ENCODE measurements at places on chromosomes 6 and 20.
A peak's percentile ranks its signal among the peaks of the same experiment; 100 is the strongest.

- DNase-seq: no peak
Measured at GRCh38 chr20:54713727-54714126, 238.3 kb downstream of the DOK5 start.

DNA sequence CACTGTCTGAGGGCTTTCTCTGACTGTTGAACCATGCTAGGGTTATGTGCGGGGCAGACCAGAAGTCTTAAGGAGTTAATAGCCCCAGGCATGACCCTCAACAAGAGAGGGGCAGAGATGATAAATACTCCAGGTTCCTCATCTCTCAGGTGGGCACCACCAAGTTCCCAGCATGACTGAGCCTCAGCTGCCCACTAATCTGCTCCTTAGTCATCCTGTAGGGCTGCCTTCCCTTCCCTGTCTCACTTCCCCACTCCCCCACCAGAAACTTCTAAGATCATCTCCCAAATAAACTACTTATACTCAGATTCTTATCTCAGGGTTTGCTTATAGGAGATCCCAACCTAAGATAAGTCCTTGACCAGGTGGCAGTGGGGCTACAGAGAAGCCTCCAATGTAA is 137.2 kb upstream of the PRND start:
- no peak for DNase-seq

GRCh38 chr6:128763599-128764300 is 119.2 kb upstream of the LAMA2 start:
- DNase-seq: no peak

- DNase-seq: no peak
Measured at GRCh38 chr6:50963952-50964351, 145.3 kb downstream of the TFAP2B start.

DNA sequence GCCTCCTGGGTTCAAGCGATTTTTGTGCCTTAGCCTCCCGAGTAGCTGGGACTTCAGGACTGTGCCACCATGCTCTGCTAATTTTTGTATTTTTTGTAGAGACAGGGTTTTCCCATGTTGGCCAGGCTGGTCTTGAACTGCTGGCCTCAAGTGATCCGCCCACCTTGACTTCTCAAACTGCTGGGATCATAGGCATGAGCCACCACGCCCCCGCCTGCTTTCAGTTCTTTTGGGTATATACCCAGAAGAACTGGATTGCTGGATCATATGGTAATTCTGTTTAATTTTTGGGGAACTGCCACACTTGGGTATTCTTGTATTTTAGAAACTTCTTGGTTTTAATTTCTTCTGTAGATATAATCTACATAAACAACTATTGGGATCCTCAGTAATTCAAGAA is 17.0 kb downstream of the CDS2 start:
- no peak for DNase-seq

GRCh38 chr6:27213544-27214125 is 33.9 kb upstream of the PRSS16 start:
- DNase-seq: no peak

DNA sequence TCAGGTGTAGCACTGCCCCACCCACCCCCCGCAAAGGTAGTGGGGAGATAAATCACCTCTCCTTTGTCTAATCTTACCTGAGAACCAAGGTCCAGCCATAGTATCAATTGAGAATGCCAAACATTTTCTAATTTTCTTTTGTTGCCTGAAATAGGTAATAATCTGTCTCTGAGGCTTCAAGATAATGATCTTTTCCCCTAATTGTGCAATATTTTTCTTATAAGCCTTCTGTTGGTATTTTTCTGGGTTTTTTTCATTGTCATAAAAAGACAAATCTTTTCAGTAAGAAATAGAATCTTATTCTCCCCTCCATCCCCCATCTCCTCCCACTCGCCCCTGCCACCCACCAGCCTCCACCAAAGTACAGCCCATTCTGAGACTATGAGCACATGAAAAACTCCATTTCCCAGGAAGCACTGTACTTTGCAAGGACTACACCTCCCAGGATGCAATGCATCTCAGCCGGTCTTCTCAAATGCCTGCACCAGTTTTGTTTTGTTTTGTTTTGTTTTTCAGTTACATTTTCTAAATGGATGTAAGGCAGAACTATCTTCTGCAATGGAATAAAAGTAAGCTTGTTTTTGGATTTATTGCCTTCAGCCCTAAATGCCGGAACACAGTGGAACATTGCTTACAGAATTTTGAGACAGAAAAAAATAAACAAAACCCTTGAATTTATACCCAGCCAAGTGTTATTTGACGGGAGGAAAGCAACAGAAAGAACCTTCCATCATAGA is 268.0 kb downstream of the TFAP2A start:
- no peak for DNase-seq

DNA sequence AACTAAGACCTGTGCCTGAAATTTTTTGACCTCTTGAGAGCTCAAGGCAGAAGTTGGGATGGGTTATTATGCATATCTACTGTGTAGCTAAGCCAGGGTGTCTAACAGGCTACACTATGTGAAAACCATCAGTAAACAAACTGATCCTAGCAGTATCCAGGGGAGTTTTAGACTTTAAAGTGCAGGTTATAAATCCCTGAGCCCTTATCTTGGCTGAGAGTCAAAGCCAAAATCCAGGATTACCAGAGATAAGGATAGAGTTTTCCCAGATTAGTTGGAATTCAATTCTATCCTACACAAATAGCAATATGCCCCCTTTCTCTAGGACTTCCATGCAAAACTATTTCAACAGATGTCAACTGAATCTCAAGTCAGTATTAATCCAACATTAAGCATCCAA is 1229.7 kb downstream of the GRIK2 start:
- DNase-seq: no peak

GRCh38 chr6:5378331-5378730 is 117.0 kb downstream of the FARS2 start:
- DNase-seq: no peak

DNA sequence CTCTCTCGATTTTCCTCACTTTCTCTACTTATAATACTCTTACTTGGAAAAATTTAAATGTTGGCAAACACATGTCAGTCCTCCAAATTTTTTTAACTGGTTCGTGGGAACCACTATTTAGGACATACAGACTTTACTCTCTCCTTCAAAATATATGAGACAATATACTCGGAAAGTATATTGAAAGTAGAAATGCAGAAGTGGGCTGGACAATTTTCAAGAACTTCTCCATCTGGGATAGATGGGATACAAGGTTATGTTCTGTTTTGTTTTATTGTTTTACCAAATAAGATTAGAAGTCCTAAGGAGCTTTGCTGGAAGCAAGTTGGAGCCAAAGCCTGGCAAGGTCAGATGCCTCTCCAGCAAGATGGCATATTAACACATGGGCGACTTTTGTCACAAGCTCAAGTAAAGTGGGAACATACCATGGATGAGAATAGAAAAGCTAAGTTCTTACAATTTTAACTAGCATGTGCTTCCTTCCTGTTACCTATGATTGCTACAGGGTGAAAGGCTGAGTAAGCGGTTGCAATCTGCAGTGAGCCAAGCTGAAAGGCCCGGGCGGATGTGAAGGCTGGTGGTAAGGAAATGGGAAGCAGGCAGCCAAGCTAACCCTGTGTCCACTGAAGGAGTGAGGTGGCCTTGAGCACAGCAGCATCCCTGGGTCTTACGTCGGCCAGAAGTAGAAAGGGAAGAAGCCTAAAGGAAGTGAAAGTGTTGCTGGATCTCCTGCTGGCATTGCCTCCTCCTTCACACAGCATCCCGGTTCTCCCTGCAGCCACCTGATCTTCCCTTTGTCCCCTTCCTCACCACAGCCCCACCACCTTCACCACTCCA is 7.1 kb downstream of the MAP3K5 start:
- peak; percentile 60 for DNase-seq

DNA sequence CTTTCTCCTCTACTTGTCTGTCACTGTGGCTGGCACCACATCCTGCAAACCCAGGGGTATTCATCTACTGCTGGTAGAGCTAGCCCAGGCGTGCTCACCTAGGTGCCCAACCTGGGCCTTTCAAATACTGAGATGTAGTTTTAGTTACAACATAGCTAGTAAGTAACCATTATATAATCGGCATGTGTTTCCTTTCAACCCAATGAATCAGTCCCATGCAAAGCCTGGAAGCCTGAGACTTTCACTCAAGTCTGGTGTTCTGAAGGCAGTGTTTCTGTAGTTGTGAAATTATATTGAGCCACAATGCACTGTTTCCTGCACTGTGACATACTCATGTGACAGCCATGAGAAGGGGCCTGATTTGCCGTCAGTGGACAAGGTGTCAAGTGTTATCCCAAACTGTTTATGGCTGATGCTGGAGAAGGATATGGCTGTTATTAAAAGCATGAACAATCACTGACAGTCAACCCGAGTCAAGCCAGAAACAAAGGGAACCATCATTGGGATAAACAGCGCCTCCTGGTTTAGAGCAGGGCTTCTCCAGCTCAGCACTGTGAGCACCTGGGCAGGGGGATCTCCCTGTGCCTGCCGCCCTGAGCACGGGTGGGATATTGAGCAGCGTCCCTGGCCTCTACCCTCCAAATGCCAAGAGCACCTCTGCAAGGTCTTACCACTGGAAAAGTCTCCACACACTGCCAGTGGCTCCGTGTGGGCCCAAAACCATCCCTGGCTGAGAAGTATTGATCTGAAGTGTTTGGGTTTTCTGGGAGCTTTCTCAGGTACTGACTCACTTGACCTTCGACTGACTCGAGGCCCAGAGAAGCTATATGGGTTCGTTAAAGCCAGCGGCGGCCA is 1.6 kb downstream of the PSMA7 start:
- peak; percentile 23 for DNase-seq

DNA sequence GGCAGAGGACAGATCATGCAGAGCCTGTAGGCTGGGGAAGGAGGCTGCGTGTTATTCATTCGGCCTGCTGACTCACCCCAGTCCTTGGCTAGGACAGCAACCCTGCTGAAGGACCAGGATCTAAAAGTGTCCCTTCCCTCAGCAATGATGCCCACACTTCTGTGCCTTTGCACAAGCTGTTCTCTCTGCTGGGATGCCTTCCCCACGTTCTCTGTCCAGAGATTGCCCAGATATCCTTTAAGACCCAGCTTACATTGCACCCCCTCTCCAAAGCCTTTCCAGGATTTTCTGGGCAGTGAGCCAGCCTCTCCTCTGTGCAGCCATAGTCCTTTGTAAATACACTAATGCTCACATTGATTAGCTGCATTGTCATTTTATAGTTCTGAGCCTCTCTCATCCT is 99.3 kb upstream of the CHD6 start:
- DNase-seq: no peak

DNA sequence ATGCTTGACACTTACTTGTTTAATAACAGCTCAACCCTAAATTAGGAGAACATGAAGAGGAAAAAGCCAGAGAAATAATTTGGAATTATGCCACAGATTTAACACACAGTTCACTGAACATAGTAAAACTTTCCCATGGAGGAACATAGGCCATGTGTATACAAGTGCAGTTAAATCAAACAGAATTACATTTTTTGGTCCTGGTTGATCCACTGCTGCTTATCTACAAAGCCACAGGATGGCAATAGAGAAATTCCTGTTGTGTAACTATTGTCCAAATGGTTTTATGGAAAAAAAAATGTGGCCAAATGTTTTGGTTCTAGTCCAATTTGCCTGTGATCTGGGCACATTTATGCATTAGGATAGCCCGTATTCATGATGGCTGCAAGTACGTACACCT is 136.8 kb downstream of the ALDH8A1 start:
- no peak for DNase-seq

DNA sequence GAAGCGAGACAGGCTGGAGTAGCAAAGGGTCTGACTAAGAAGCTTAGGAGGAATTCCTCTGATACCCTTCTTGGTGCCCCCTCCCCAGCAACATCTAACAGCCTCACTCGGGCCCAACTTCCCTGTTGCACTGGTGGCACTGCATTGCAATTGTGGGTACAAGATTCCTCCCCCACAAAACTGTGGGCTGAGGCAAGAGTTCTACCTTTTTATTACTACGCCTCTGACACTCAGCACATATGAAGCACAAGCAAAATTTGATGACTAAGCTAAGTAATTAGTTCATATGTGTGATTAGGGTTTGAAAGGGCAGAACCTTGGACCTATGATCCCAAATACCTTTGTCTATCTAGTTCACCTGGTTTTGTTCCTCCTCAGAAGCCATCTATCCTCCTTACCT is 83.5 kb downstream of the ZHX3 start:
- no peak for DNase-seq

DNA sequence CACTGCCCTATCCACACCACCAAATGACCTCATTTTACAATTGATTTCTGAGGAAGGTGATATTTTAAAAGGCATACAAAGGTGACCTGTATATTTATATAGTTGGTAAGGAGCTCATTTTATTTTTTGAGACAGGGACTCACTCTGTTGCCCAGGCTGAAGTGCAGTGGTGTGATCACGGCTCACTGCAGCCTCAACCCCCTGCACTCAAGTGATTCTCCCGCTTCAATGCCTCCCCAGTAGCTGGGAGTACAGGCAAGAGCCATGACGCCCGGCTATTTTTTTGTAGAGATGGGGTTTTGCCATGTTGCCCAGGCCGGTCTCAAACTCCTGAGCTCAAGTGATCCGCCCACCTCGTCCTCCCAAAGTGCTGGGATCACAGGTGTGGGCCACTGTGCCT is 13.0 kb downstream of the NCOA5 start:
- no peak for DNase-seq

DNA sequence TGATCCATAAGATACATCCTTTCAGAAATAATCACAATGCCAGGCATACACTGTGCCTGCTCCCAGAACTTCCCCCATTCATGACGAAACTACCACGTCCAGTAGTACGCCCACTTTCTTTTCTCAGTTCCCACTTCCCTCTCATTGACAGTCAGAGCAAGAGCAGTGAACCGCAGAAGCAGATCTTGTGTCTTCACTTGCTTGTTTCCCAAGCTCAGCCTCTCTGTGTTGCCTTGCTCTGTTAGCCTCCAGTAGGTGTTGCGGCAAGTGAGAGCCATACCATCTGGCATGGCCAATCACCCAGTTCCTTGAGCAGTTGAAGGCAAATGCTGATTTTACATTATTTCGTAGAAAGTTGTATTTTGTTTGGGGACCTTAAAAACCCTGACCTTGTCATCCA is 11.7 kb downstream of the UST start:
- DNase-seq: peak; percentile 66

DNA sequence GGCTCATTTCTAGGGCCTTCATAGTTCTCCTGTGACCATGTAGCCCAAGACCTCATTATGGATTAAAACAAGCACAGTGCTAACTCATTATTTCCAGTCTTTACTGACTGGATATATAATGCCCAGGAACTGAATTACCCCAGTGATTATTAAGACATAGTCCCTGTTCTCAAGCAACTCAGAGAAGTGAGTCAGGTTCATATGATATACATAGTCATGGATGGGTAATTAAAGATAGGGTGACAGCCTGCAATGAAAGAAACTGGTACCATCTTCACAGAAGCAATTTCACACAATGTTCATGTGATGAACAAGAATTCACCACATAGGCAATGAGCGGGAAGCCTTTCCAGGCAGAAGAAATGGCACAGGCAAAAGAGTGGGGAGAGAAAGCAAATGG is 3.5 kb downstream of the TRIM27 start:
- DNase-seq: no peak

GRCh38 chr6:35487658-35488516 is 9.0 kb downstream of the TEAD3 start:
- no peak for DNase-seq

DNA sequence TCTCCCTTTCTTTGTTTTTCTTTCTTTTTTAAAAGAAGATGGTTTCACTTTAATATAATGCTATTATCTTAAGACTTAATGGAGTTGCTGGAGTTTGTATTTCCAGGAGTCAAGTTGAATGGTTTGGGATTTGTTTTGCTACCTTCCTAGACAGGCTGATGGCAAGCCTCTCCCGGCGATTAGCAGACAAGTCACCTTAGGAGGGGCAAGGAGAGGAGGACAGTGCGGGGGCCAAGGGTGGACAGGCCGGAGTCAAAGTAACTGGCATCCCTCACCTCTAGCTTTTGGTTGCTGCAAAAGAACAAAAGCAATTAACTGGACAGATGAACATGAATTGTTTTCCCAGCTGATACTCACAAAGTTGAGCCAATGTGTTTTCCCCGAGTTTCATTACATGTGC is 57.1 kb downstream of the GMPR start:
- DNase-seq: no peak
